NCI-H2107 (cell line): ENCODE measurements at places on chromosomes 6 and 20.

DNA sequence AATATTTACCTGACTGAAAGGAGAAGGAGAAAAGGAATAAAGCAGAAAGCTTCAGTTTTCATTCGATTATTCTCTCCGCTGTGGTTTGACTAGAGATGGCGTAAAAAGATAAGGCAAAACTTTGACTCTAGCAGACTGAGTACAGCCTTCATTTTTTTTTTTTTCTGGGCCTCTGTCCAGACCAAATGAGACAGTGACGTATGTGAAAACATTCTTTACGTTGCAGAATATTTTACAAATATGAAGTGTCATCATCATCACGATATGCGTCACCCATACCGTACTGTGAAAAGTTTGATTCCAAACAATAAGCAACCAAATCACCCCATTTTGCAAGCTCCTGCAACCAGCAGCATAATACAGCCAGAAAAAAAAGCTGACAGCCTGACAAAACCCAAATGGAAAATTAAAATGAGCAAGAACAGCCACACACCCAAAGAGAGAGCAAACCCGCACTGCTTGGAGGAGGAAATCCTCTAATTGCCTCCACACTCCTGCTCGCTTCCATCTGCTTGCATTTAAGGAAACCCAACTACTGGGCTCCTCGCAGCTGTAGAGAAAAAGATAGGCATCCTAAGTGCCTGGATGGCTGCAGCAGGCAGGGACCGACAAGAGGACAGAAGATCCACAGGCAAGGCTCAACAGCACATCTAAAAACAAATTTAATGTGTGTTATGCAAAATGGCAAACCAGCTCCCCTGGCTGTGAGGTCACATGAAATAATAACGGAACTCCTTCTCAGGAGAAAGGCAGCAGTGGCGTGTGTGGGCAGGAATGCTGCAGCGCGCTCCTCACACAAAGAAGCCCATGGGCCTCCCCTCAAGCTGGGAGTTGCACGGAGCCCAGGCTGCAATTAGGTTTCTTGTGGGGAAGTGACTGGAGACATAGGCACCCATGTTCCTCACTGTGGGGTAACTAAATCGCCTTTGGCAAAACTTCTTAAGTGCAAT lies 113.1 kb downstream of the FYN start:
- no peak for DNase-seq

GRCh38 chr6:24079076-24079475 lies 46.9 kb upstream of the NRSN1 start:
- no peak for DNase-seq

DNA sequence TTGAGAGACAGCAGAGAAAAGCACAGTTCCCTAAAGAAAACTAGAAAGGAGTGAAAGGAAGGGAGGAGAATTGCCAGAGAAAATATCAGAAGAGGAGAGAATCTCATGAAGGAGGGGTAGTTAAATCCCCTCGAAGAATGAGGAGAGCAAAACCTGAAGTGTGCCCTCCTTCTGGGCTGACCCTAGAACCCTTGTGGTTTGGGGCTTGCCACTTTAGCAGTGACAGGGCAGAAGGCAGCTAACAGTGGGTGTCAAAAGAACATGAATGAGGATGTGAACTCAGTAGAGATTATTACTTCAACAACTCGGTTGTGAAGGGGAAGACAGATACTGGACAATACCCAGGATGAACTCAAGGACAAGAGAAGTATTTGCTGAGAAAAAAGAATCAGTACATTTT lies 73.6 kb downstream of the RALGAPA2 start:
- no peak for DNase-seq

DNA sequence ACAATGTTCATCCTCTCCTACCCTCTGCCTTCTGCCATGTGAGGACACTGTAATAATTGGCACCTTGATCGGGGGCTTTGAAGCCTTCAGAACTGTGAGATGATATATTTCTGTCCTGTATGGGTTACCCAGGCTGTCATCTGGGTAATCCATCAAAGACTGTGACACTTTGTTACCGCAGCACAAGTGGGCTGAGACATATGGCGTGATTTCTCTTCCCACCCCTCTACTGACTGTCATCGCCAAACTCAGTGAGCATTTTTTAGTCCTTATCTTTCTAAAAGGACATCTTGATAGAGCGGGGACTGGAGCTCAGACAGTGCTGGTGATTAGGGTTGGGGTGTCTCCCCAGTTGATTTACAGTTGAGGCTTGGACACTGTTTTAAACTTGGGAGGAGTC lies 10.4 kb upstream of the PLG start:
- DNase-seq, result no peak

GRCh38 chr6:121205569-121205968 lies 128.7 kb downstream of the TBC1D32 start:
- no peak for DNase-seq

- DNase-seq, result no peak
These were observed 278.6 kb upstream of the MAP3K7 start for GRCh38 chr6:90865513-90865912.

GRCh38 chr20:44742304-44743079 lies 3.2 kb upstream of the KCNK15 start:
- no peak for DNase-seq
